ENCODE measurements at places on chromosomes 1 and 21.

DNA sequence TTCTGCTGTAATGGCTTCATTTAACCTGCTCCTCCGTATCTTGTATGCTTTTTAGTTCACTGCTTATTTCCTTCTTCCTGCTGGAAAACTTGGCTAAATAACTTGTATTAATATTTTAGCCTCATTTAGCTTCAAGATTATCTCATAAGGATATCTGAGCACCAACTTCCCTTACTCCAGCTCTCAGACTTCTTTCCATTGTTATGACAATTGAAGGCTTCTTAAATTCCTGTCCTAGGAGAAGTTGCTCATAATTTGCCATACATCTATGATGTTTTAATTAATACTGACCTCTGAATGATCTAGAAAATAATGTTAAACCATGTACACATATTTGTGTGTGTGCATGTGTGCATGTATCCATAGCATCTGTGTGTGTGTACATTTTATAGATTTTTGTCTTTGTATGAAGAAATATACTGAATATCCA is 1524.4 kb upstream of the TPTE start:
- no peak for DNase-seq

DNA sequence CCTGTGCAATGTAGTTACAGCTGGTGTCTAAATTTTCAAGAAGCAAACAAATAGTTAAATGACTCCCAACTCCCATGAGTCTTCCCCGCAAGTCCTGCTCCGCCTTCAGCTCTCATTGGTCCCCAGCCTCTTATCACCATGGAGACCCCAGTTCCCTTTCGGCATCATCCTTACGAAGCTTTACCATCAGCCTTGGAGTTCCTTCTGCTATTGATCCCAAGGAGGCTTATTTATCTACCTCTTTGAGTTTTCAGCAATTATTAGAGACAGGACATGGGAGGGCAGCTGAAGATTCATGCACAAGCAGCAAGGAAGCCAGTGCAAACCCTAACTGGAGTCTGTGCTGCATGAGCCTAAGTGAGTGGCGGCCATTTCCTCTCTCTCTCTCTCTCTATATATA is 12.3 kb downstream of the KCNA2 start:
- no peak for DNase-seq

DNA sequence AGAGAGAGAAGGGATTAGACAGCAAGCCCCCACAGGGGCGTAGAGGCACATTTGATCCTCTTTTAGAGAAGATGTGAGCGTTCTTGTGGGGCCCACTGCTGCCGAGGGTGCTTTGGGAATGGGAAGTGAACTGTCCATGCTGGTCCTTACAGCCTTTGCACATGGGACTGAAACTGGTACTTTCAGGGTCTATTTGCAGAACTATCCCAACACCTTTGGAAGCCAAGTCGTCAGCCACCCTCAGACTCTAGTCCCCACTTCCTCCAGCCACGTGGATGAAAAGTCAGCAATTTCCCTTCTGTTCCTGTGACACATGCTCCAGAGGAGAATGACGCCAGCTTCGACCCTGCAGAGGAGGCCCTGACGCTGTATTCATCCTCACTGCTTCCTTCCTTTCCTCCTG is 2.6 kb upstream of the RAB7B start:
- DNase-seq: no peak

DNA sequence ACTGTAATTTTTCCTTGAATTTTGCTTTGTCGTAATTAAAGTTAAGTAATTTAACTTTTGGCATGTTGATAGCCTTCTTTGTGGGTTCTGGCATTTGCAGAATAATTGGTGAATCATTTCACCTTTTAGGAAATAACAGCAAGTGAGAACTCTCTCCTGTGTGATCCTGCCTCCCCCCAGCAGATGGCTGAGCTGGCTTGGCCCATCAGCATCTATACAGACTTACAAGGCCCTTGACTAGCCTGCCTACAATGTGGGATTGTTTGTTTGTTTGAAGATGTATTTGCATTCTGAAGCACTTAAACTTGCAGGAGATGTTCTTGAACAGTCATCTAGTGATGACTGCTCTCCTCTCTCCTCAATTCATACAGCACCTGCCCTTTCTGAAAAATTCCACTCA is 55.9 kb downstream of the MACO1 start:
- no peak for DNase-seq

DNA sequence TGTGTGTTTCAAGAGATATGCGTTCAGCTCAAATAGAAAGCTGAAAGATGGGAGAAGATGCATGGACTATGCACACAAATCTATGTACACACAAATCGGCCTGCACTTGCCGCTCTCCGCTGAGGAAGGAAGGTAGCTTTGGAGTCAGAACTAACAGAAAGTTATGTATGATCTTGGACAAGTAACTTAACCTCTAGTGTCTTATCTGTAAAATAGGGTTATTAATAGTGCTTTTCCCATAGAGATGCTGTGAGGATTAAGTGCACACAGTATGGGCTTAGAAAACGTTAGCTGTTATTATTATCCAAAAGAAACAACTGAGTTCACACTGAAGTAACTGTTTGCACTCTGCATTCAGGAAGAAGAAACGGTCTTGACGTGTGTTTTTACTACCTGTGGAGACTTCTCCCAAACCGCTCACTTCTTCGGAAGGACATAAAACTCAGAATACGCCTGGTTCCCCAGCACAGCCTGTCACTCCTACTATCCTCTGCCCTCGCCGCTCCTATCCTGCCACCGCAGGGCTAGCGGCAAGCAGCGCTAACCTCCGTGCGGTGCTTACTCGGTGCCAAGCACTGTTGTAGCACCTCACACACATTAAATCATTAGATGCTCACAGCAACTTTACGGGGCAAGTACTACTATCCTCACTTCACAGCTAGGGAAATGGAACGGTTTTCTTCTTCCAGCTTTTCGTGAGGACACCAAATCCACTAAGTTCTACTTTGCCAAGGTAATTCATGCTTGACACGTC is 1.3 kb downstream of the TGFBR3 start:
- DNase-seq: no peak

DNA sequence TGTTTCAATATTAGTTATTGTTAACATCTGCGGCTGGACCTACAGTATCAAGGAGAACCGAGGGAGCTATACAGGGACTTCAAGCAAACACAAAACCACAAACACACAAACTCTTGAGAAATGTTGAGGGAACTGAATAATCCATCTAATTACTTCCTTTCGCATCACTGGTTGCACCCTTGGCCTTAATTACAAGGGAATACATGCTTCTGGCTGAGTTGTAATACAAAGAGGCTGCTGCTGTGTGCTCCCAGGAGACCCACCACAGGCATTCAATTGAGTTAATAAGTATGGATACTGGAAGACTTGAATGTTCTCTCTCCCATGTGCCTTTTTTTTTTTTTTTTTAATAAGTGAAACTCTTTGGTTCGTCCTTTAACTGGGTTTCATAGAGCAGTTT is 16.8 kb upstream of the SMYD2 start:
- DNase-seq: no peak

DNA sequence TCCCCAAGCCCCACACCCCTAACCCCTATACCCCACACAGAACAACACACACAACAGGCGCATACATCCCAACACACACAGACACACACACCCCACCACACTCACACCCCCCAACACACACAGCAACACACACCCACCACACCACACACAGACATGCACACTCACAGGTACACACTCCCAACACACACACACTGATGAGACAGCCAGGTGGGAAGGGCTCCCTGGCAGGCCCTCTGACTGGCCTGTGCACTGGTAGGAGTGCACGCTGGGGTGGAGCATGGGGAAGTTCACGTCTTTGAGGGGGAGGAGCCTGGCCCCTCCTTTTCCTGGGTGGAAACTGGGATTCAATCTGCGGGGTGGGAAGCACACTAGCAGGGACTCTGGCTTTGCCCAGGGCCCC is 116.7 kb downstream of the RHOU start:
- no peak for DNase-seq

- DNase-seq: no peak
These were observed 8.5 kb upstream of the ERG start for GRCh38 chr21:38506661-38507281.

DNA sequence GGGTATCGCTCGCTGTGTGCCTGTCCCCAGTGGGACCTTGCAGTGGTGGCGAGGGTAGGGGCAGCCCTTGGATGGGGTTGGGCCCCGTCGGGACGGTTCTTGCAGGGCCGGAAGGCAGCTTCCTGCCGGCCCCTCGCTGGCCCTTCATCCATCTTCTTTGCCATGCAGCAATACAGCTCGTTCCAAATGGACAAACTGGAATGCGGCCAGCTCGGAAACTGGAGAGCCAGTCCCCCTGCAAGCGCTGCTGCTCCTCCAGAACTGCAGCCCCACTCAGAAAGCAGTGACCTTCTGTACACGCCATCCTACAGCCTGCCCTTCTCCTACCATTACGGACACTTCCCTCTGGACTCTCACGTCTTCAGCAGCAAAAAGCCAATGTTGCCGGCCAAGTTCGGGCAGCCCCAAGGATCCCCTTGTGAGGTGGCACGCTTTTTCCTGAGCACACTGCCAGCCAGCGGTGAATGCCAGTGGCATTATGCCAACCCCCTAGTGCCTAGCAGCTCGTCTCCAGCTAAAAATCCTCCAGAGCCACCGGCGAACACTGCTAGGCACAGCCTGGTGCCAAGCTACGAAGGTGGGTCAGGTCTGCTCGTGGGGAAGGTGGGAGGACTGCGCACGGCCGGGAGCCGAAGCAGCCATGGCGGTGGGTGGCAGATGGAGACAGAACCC is 45.8 kb downstream of the SIM2 start:
- DNase-seq: no peak

DNA sequence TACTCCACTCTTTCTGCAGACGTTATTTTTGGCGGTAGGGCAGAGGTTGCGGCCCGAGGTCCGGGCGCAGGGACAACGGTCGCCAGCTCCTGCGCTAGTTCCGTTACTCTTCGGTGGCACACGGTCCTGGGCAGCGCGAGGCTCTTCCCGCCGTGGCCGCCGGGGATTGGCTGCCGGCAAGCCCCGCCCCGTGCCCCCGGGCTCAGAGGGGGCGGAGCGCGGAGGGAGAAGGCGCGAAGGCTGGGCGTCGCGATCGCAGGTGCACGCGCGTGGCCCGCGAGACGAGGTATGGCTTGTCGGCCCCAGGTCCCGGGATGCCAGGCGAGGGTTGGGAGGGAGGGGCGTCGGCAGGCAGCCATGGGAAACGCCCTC is 518 bp upstream of the SHE start:
- no peak for DNase-seq

DNA sequence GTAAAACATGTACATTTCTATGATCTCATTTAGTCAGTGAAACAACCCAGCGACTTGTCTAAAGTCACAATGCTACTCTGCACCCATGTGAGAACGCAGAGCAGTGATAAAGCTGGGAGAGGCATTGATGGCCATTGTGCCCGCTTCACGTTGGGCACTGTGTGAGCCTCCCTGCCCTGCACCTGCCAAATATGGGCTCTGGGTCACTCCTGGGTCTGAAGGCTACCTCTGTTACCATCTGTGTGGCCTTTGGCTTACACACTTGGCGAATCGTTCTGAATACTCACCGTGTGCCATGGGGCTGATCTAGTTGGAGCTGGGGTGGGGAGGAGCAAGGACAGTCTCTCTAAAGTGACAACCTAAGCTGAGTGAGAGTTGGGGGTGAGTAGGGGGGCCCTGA is 29.9 kb downstream of the PCSK9 start:
- no peak for DNase-seq

DNA sequence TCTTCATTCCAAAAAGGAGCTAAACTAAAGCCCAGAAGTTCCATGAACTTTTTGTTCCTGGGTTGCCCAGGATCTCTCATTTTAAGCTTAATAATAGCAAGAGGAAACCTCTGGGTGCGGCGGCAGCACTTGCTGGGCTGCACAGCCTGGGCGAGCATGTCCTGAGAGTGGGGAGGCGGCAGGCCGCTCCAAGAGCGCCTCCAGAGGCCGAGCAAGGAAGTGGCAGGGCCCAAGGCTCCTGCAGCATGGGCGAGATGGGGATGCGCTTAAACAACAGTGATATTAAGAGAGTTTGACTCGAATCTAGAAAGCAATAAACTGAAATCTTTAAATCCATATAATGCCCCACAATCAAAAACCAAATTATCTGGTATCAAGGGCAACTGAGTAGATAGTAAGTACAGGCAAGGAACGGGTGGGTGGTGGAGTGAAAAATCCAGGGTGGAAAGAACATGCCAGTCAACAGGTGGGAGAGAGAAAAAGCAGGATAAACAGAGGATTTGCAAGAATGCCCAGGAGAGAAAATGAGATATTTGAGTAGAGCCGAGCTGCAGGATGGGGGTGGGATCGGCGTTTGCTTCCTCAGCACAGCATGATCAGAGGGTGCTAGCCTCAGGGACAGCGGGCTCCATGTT is 14.1 kb upstream of the TNR start:
- no peak for DNase-seq

- DNase-seq: no peak
These were observed 20.6 kb downstream of the NENF start for GRCh38 chr1:212453156-212453857.

DNA sequence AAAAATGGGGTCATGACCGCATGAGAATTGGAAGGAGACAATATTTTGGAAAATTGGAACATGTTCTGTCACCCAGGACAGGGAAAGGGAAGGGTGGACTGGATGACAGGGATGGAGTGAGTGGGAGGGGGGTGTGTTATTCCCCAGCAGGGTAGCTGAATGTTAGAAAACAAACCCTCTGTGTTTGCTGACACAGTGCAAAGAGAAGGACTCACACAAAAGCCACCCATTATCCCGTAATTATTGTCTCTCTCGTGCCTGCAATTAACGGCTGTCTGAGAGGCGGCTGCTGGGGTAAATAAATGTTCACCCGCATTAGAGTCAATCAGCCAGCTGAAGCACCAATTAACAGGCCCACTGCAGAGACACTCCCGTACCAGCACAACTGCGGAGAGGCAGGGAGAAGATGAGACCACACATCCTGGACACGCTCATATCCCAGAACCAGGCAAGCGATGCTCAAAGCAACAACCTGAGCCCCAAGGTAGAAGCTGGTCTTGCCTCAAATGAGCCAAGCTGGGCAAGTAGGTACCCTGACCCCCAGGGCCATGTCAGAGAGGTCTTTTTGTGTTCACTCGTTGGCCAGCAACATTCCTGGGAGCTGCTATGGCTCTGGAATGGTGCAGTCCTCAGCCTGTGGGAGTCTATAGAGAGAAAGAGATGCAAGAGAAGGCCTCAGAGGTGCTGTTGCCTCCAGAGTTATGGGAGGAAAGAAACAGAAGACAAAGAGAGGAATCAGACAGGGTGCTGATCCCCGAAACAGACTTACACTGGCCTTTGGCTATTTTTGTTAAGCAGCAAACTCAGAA is 19.4 kb downstream of the PLEKHA6 start:
- no peak for DNase-seq

DNA sequence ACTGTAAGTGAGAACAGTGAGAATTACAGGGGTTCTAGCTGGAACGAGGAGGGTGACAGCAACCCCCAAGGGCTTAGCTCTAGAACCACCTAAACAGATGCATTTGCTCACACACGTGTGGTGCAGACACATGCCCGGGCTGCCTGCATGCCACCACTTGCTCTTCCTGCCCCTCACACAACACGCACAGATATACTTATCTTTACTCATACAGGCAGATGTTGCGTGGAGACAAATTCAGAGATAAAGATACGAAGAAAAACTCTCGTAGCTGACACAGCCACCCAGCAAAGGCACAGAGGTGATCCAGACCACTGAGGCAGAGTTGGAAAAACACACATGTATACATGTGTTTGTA is 13.5 kb downstream of the VANGL1 start:
- no peak for DNase-seq
